ENCODE measurements at places on chromosomes 12 and 14.
A peak's percentile ranks its signal among the peaks of the same experiment; 100 is the strongest.

GRCh38 chr12:130083734-130084133 lies 78.5 kb upstream of the FZD10 start:
- DNase-seq = no peak

- peak; percentile 66 for DNase-seq
Measured at GRCh38 chr12:122081697-122082221, 3.2 kb downstream of the MLXIP start.

DNA sequence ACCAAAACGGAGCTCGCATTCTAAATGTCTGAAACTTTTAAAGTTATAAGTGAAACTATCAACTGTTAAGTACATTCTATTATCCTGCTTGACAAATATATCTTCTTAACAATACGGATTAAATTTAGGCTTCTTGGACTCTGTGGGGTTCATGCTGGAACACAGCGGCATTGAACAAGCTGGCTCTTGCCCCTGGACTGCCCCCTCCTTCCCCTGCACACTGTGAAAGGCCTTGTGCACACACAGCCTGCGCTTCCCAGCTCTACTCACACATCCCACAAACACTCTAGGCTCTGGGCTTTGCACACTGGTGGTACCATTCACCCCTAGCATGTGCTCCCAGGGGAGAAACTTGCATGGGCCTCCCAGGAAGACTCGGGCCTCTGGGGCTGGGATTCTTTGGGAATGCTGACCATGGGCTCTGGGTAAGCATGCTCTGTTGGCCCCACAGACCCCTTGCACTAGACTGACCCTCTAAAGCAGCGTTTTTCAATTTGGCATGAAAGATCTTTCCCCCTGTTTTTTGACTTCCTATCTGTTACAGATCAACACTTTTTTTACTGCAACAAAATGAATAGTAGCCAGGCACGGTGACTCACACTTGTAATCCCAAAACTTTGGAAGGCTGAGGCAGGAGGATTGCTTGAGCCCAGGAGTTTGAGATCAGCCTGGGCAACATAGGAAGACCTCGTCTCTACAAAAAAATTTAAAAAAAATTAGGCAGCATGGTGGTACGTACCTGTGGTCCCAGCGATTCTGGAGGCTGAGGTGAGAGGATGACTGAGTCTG lies 96.2 kb upstream of the CPM start:
- DNase-seq = no peak

- peak; percentile 27 for DNase-seq
Measured at GRCh38 chr12:38934686-38935085, 29.3 kb upstream of the CPNE8 start.

DNA sequence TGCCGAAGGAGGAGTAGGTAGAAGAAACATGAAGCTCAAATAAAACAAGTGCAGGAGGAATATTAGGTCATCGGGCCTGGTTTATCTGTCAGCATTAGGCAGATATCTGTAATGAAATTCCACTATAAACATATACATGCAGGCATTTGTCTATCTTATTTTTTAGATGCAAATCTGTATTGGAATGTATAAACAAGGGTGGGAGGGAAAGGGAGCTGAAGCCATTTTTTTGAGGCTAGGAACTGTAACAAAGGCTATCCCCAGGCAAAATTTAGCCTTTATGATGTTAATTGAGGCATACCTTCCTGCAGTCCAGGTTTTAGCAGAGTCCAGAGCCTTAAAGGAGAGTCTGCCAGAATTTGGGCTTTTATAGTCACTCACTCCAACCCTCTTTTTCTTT lies 72.5 kb downstream of the PHLDA1 start:
- DNase-seq = no peak

DNA sequence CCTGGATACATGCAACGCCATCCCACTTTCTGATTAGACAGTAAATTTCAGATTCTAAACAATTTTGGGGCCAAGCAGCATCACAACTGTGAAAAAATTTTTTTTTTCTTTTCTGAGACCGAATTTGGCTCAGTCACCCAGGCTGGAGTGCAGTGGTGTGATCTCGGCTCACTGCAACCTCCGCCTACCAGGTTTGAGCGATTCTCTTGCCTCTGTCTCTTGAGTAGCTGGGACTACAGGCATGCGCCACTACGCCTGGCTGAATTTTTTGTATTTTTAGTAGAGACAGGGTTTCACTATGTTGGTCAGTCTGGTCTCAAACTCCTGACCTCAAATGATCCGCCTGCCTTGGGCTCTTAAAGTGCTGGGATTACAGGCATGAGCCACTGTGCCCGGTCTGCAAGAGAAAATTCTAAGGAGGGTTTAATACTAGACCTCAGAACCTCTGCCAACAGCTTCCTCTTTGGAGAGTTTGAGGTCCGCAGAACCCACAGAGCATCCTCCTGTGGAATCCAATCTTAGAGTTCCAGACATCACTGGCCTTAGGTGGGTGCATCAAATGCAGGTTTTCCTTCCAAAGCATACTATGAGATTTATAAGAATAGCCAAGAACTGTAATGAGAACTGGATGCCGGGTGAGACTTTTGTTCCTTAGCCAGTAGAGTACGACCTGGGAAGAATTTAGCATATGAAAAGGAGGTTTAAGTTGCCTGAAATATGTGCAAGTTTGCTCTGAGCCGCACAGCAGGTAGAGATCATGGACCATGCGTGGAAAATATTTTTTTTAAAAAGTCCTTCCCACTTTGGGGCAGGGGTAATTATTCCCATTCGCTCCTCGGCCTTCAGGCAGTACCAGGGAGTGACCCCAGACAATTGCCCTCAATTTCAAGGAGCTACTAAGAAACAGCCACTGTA lies 7.8 kb upstream of the PHC1 start:
- no peak for DNase-seq

DNA sequence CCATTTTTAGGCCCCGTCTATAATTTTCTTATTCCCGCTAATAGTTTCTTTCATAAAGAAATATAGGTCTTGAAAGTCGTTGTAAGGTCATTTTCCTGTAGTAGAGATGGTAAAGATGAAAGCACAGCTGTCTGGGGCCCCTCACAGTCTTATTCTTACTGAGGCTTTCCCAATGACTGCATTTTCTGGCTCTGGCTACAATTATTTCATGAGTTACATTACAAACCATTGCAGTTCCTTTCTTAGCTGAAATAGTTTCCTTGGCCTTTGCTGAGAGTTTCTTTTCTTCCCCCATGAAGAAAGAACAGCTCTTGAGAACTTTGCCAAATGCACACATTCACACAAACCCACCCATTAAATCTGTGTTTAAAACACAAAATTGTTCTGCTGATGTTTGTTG lies 113.0 kb downstream of the DYRK2 start:
- no peak for DNase-seq

DNA sequence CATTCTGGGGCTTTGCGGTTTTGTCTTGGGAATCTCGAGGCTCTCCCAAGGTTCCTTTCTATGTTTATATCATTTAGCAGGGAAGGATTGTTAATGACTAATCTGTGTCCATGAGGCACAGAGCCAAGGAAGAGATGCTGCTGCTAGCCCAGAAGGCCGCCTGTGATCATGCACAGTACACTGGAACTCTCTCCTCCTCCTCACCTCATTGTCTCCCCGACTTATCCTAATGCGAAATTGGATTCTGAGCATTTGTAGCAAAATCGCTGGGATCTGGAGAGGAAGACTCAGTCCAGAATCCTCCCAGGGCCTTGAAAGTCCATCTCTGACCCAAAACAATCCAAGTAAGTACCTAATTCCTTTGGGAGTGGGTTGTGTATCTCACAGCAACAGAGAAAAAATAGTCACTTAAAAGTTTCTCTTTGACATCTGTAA lies at the start of gene NR1H4:
NR1H4 (plus strand) TSS at position 151 of the 435 bp plus-strand sequence. CDS start 19,458 bp downstream, outside the sequence.
- DNase-seq = no peak

DNA sequence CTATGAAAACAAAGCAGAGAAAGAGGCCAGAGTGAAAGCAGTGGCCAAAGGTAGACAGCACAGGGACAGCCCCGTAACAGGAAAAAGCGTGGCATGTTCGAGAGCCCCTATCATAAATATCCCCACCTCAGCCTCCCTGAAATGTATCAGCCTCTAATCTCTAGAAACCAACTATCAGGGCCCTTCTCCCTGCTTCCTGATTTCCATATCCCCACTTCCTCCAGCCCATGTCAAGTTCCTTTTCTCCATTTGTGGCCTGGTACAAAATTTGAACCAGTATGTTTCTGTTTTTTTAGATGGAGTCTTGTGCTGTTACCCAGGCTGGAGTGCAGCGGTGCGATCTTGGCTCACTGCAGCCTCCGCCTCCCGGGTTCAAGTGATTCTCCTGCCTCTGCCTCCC lies 16.9 kb downstream of the DEPDC4 start:
- DNase-seq = no peak

Data from activated CD4-positive, alpha-beta T cell treated with anti-CD3 and anti-CD28 coated beads, Interleukin-2, Interleukin-4, amounts not matched to agents 100 ng/mL and 50 ng/mL, durations not matched to agents 16 hours and 8 hours (primary cell).